CD4-positive, CD25-positive, alpha-beta regulatory T cell (primary cell): ENCODE measurements at places on chromosomes 16 and 17.

DNA sequence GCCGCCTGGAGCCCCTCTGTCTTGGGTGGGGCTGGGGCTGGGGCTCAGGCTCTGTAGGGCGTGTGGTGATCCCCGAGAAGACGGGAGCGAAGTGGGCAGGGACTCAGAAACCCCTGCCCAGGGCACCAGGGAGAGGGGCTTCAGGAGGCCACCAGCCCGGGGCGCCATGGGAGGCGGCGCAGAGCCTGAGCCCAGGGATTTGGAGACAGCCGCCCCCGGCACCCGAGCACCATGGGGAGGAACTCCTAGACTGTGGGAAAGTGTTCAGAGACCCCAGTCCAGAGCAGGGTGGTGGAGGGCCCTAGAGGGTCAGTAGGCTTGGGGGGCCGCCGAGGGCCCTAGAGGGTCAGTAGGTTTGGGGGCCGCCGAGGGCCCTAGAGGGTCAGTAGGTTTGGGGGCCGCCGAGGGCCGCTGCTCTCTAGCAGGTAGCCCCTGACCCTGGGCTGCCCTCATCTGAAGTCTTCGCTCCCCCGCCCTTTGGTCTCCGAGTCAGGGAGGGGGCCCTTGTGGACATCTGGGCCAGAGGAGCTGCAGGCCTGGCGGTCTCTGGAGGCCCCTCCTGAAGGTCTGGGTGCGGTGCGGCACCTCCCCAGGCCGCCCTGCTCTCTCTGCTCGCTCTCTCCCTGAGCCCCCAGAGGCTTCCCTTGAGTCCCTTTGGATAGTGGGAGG is 734 bp downstream of the ARHGDIG start:
- DNase-seq = no peak

DNA sequence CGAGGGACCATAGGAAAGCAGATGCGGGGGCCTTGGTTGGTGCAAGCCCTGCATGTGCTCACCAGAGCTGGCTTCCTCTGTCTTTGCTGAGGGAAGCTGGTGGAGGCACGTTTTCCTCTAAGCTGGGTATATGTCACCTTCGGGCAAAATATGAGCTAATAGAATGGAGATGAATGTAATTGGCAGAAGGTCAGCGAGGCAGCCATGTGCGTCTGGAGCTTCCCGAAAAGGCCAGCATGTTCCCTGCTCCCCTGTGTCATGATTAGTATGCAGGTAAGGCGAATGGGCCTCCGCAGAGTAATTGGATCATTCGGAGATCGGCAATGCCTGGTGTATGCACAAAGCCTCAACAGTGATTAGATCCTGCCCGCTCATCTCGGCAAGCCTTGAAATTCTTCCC is 806.2 kb upstream of the EEF2KMT start:
- no peak for DNase-seq

DNA sequence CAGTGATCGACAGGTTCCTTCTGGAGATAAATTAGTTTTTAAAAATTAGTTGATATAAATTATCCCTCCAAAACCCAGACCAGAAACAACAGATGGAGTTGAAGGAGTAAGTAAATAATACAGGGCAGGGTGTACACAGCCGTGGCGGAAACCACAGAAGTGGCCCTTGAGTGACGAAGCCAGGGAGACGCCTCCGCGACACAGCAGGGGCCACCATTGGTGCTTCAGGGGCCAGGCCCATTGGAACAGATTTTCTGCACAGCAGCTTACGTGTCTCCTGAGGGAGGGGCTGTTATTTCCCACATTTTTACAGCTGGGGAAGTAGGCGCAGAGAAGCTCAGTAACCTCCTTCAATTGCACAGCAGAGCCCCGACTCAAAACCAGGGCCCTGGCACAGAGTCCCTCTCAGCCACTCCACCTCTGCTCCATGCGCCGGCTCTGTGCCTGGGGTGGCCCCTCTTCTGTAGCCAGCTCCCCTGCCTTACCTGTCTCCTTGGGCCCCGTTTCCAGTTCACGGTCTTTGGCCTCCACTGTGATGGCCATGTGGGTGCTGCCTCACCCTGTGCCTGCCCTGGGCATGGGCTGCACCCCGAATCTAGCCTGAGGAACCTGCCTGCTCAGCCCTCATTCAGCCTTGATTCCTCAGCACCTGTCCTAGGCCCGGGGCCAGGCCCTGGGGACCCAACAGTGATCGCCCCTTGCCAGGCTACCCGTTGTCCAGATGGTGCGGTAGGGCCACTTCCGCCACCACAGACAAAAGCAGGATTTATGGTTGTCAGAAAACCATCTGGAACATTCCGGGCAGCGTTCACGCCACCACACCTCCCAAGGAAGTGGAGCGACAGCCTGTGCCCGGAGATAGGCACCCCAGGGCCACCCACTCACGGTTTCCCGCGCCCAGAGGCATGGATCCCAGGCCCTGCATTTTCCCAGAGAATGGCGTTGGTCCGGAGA is 128.5 kb upstream of the GSE1 start:
- no peak for DNase-seq

DNA sequence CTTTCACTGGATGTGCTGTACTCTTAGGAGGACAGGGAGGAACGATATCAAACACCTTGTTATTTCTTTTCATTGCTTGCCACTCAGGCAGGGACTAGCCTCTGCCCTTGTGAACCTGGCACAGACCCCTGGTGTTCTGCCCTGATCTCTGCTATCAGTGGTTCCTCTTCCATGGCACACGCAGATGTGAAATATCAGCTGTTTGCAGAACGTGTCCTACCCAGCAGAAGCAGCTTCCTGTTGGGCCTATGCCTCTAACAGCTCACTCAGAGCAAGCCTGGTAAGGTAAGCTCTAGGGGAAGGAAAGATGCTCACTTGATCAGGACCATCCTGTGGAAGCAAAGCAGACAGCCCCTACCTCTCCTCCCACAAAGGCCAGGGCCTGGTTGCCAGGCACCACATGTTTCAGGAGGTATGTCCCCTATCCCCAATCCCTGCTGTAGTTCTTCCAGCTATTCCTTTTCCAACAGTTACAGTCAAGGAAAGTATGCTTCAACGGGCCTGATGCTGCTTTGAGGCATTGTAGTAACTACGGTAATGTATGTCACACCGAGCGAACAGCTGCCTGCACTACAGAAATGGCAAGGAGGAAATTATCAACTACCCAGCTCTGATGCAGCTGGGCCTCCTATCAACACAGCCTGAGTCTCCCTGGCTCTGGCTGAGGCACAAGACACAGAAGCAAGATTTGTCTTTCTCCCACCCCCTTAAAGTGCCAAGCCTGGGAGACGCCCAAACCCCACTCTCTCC is 41.3 kb upstream of the GFOD2 start:
- no peak for DNase-seq

DNA sequence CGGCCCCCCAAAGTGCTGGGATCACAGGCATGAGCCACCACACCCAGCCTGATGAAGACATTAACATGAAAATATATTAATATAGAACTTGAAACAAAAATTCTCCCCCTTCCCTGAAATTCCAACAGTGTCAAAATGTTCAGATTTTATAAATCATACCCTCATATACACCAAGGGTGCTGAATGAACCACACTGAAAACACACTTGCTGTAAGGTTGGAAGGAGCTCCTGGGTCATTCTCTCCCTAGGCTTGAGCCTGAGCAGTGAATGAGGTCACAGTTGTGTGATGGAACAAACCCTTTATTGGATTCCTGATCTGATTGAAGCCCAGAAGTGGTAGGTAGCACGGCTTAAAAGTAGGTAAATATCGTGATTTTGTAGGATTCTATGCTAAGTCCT is at the start of gene EFCAB3:
TSS of gene EFCAB3 (plus strand) at position 301 of the 400 bp plus-strand sequence. CDS start 2,427 bp downstream, outside the sequence.
- DNase-seq = no peak

DNA sequence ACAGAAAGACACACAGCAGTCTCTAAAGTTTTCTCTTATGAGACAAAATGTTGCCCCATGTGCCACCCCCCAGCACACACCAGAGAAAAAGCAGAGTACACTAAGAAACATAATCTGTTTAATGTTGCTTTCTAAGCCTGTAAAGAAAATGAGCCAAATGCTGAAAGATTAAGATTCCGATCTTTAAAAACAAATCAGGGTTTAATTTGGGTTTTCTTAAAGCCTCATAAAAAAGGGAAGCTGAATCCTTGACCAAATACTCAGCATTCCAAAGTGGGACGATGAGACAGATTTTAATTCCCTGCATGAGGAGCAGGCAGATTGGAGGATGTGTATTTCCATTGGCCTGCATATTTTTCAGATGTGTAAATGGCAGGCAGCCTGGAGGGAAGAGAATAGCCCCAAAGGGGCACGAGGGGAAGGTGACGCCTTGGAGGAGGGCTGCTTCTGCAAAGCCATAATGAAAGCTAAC is 118.4 kb downstream of the COPRS start:
- no peak for DNase-seq
